ENCODE measurements at places on chromosomes 2 and 18.
A peak's percentile ranks its signal among the peaks of the same experiment; 100 is the strongest.

DNA sequence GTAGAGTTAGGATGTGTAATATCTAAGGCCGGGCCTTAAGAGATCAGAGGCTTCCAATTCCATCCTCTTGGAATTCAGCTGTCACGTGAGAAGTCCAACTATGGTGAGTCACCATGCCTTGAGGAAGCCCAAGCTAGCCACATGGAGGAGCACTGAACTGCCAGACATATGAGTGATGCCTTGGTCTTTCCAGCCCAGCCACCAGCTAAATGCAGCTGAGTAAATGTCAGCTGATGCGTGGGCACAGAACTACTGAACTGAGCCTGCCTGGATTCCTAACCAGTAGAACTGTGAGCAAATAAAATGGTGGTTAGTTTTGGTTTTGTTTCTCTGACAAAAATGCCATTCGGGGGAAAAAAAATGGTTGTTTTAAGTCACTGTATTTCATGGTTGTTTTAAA, 153.7 kb upstream of the SERTAD2 start:
- peak; percentile 100 for DNase-seq

GRCh38 chr2:15427987-15428386, 133.1 kb downstream of the NBAS start:
- no peak for DNase-seq

- no peak for DNase-seq
These were observed 123.0 kb downstream of the KLHL29 start for GRCh38 chr2:23508066-23508390.

GRCh38 chr2:221747289-221747972, 175.3 kb upstream of the EPHA4 start:
- DNase-seq = no peak

DNA sequence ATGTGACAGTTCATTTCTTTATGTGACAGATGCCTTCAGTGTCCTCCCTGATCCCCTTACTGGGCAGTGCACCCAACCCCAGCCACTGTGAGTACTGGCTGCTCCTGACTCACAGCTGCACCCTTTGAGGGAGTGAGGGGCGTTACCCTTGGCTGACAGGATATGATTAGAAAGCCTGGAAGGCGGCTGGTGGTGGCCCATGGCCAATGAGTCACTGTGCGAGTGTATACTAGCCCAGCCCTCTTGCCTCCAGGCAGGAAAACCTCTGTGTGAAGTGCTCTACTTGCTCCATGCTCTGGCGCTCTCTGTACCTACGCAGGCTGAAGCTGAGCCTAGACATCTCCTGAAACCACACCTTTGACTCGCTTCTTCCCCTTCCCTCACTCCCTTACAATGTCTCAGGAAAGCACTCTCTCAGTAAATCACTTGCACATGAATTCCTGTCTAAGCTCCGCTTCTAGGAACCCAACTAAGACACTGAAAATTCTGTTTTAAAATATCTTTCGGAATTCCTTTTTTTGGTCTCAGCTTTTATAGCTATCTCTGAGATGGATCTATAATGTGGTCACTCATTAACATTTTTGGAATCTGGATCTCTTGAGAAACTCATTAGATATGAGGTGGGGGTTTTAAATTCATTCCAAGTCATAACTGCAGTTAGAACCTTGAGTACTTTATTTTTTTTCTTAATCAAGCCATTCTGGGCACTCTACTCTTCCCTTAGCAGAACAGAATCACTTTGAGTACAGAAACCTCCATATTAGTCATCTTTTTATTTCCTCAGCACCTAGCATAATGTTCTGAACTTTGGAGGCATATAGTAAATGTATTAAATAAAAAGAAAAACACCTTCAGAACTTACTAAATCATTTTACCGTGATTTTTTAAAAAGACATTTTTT, 25.3 kb upstream of the STAM2 start:
- peak; percentile 98 for DNase-seq

GRCh38 chr2:111930875-111931274, 32.5 kb downstream of the MERTK start:
- peak; percentile 65 for DNase-seq

- no peak for DNase-seq
These were observed at the start of gene EN1 for GRCh38 chr2:118846953-118847761. EN1 (minus strand) TSS chr2:118847648; CDS start chr2:118847167, 481 bp downstream.

GRCh38 chr2:9741110-9741509, 102.2 kb upstream of the TAF1B start:
- DNase-seq = no peak

DNA sequence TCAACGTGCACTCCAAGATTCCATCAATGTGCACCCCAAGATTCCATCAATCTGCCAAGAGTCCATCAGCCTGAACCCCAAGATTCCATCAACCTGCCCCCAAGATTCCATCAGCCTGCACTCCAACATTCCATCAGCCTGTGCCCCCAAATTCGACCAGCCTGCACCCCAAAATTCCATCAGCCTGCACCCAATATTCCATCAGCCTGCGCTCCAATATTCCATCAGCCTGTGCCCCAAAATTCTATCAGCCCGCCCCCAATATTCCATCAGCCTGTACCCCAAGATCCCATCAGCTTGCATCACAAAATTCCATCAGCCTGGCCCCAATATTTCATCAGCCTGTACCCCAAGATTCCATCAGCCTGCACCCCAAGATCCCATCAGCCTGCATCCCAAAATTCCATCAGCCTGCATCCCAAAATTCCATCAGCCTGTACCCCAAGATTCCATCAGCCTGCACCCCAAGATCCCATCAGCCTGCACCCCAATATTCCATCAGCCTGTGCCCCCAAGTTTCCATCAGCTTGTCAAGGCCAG, 92.1 kb upstream of the PXDN start:
- DNase-seq = no peak

DNA sequence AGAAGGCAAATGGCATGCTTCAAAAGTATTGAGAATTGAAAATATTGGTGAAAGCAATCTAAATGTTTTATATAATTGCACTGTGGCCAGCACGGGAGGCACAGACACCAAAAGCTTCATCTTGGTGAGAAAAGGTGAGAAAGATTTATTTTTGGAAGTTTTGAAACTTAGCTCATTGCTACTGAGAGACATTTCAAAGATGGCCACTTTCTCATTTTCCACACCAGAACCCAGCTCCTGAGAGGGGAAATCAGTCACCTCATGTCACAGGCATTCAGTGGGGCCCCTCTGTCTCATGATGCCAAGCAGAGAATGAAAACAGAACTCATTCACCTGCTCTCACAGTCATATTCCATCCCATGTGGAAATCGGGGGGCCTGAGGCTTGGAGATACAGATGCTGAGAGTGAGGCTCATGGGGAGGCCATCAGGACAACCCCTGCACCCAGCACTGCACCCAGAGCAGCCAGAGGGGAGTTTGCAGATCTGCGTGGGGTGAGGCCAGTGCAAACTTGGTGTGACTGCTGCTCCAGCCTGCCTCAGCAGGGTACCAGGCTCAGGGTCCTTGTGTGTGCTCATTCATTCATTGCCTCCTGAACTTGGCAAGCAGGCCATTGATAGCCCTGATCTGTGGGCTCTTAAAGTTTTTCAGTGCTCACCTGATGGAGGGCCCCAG, 31.4 kb downstream of the IL18R1 start:
- no peak for DNase-seq

DNA sequence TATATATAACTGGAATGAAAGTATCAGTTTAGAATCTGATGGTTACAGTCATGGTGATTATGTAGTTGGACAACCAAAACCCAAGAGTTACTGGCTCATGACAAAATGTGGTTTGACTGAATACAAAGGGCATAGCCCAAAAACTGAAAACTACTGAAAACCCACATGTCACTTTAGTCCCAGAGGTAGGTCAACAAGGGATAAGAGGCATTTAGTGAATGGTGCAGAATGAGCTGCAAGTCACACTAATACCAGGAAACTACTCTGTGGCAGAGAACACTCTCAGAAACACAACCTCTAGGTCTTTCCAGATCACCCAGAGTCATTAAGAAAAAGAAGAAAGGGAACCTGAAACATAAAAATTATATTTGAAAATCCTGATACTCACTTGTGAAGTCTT, 154.5 kb downstream of the AGPS start:
- DNase-seq = no peak

DNA sequence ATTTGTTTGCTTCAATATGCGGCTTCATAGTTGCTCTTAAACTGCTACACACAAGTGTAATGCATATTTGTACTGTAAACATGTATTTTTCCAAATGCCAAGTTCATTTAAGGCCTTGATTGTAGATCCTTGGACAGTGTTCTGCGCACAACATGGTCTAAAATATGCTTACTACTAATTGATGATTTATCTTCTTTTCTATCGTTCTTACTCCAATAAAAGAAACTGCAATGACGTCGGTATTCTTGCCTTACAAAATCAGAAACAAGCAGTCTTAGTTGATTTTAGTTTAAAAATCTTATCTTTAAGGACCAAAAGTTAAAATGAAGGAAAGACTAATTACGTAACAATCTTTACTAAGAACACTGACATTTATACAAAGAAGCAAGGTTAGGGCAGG, 224.3 kb upstream of the SMAD7 start:
- no peak for DNase-seq

DNA sequence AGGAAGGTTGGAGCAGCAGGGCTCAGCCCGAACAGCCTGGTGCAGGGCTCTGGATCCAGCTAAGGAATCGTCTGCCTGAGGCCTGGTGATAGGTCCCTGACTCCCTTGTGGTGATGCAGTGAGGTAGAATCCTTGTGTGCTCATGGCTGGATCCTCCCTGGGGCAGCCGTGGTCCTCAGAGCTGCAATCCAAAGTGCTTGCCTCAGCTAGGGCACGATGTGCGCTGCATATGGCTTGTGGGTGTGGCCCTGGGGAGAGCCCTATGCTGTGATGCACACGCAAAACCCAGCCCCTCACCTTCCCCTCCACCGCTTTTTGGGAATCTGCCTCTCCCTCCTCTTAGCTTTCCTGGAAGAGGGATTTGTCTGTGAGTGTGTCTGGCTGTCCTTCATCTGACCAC, 142.2 kb downstream of the DYSF start:
- DNase-seq = no peak

- no peak for DNase-seq
These were observed 70.6 kb downstream of the CCDC178 start for GRCh38 chr18:33369711-33370449.

GRCh38 chr2:1488851-1489250, 75.6 kb downstream of the TPO start:
- DNase-seq = no peak

DNA sequence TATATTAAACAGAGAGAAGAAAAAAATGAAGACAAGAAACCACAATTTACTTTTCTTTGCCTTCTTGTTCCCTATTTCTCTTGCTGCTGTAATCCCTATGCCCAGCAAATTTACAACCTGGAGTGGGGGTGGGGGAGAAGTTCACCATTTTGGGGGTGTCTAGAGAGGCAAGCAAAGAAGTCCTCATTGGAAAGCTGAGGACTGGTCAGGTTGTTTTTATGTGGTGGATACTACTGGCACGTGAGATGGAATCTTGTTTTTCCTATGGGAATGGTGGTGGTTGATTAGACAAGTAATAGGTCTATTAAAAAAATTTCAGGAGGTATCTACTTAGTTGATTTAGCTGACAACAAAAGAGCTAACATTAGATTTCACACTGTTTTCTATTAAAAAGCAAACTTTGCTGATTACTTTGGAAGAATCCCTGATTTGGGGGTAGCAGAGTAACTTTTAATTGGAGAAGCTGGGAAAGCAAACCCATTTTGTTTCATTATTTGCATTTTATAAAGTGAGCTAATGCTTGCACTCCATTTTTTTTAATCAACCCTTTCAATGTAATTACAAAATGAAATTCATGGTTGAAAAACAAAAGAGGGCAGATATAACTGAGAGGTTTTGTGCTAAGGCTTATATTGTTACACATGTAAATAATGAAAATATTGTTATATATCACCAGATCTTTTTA, 6.0 kb downstream of the POU3F3 start:
- no peak for DNase-seq

DNA sequence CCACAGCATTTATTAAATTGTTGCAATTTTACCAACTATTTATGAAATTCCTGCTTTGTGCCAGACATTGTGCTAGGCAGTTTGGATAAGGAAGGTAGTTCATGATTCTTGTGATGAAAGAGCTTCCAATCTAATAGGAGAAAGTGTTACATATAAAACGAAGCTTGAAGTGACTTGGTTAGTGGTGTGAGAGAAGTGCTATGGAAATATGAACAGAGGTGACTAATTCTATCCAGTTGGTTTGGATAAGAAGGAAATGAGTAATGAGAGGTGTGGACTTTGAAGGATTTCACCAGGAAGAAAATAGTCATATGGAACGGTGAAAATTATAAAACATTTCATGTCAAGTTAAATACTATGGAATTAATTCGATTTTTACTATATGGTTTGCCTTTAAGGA, 48.6 kb downstream of the EML6 start:
- DNase-seq = peak; percentile 23

GRCh38 chr2:145360129-145360790, 840.3 kb upstream of the ZEB2 start:
- no peak for DNase-seq

DNA sequence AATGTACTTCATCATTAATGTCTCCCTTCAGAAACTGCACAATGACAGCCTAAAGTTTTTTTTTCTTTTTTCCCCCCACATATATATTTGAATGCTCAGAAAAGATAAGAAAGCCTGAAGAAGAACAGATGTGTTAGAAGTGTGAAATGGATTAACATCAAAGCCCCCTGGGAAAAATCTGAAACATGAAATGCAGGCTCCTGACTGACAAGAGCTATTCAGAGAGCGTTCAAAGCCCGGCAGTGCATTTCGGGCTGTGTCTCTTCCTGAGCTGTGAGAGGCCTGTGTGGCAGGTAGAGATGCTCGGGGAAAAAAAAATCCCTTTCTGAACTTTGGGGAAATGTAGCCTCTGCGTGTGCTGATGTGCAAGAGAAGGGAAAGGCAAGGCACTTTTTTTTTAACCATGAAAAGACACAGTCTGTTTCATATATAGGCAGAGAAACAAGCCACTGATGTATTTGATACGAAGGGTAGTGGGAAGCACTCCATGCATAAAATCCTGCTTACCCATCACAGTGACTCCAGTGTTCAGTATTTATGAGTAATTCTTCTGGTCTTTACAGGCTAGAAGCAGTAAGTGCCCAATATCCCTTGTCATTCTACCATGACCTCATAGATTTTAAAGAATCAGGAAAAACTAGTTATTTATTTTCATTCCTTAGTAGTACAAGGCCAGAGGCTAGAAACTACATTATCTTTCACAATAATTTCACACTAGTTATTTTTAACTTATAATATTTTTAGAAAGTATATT, 1574.2 kb upstream of the PIK3C3 start:
- peak; percentile 73 for DNase-seq

- no peak for DNase-seq
These were observed 79.0 kb downstream of the CRACDL start for GRCh38 chr2:98857001-98857400.

- peak; percentile 41 for DNase-seq
These were observed 83.5 kb downstream of the COBLL1 start for GRCh38 chr2:164757934-164758695.

GRCh38 chr2:64086347-64087082, 57.7 kb downstream of the PELI1 start:
- no peak for DNase-seq

DNA sequence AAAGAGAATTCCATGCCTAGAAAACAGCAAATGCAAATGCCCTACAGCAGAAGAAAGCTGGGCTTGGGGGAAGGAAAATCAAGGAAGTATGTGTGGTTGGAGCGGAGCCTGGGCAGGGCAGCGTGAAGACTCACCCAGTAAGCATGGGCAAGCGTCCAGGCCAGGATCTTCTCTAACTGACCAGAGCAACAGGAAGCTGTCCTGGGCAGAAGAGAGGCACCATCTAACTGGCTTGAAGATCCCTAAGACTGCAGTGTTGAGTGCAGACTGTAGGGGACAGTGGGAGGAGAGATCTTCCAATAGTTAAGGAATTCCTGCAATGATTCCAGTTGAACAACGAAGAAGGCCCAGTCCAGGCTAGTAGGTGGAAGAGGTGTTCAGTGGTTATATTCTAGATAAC, 57.9 kb downstream of the NXPH2 start:
- no peak for DNase-seq

GRCh38 chr2:235267251-235267650, 226.6 kb upstream of the AGAP1 start:
- no peak for DNase-seq
